AML-193 (cell line): ENCODE measurements at places on chromosomes 6 and 20.

- DNase-seq: no peak
Observed at GRCh38 chr6:125904871-125905270, 51.7 kb upstream of the HINT3 start.

GRCh38 chr6:42764911-42765648, 16.8 kb upstream of the BICRAL start:
- DNase-seq: no peak

- no peak for DNase-seq
Observed at GRCh38 chr20:19071446-19071725, 141.1 kb upstream of the SLC24A3 start.

- no peak for DNase-seq
Observed at GRCh38 chr6:127094791-127095190, 23.7 kb upstream of the RSPO3 start.

GRCh38 chr6:135919026-135919425, 67.5 kb downstream of the PDE7B start:
- DNase-seq: no peak

GRCh38 chr6:154485815-154486214, 24.7 kb downstream of the CNKSR3 start:
- no peak for DNase-seq

GRCh38 chr20:63749597-63750508, 10.3 kb downstream of the SLC2A4RG start:
- no peak for DNase-seq

GRCh38 chr20:61690993-61691838, 374.5 kb downstream of the TAF4 start:
- no peak for DNase-seq

- peak; percentile 28 for DNase-seq
Observed at GRCh38 chr6:1348675-1349074, 36.8 kb downstream of the FOXQ1 start.

- DNase-seq: peak; percentile 40
Observed at GRCh38 chr20:31661625-31662371, 24.1 kb downstream of the COX4I2 start.

DNA sequence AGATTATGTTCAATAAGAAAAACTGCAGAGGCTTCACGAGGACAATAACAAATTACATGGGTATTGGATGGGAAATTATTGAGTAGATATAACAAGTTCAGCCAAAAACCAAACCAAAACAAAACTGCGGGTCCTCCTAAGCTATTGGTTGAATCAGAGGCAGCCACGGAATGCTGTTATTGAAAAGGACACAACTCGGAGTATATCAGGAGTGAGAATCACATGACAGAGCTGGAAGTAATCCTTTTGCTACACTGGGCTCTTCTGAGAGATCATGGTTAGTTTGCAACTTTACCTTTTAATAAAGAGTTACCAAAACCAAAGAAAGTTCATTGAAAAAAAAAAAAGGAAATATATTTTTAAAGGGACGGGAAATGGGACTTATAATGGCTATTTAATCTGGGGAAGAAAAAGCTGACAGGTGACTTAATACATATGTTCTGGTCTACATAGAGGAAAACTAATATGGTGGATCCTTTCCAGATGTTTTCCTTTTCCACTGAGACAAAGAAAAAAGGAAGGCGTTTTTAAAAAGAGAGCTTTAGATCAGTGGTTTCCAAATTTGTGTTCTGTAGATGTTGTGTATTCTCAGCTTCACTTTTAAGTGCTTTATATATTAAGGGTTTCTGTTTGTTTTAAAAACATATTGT, 6.9 kb upstream of the CITED2 start:
- DNase-seq: no peak

GRCh38 chr6:52566853-52567279, 10.0 kb downstream of the TRAM2 start:
- no peak for DNase-seq

DNA sequence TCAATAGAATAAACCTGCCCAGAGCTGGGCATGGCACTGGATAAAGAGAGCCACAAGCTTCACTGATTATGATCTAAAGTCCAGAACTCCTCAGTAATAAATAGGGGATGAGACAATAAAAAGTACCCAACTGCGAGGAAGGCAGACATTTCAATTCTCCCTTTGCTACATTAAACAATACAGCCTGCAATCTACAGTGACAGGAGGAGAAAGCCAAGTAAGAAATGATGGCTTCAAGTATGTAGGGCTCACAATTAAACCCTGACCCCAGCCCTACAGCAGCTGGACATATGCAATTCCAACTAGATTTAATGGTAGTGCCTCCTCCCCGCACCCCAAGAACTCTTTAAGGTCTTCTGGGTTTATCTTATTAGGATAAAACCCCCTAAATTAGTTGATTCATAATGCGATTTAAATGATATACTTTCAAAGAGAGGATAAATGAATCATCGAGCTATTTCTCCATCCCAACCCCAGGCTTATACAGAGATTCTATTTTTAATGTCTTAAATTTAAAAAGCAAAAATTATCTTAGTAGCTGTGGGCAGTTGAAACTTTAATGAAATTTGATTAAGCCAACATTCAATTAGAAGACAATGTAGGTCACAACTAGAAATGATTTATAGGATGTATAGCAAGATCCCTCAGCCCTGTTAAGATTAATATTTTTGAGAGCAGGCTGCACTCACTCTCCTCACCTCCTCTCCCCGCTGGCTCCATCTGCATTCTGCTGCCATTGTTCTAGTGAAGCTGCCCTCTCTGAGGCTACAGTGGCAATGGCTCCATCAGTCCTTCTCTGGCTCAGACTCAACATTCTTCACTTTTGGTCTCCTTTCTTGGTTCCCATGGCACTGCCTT, 57.1 kb downstream of the OGFRL1 start:
- no peak for DNase-seq
